Stimulated activated CD8-positive, alpha-beta memory T cell treated with anti-CD3 and anti-CD28 coated beads, Interleukin-7, amount 100 ng/mL, for 4 hours (primary cell): ENCODE measurements at places on chromosomes 5 and 9.

DNA sequence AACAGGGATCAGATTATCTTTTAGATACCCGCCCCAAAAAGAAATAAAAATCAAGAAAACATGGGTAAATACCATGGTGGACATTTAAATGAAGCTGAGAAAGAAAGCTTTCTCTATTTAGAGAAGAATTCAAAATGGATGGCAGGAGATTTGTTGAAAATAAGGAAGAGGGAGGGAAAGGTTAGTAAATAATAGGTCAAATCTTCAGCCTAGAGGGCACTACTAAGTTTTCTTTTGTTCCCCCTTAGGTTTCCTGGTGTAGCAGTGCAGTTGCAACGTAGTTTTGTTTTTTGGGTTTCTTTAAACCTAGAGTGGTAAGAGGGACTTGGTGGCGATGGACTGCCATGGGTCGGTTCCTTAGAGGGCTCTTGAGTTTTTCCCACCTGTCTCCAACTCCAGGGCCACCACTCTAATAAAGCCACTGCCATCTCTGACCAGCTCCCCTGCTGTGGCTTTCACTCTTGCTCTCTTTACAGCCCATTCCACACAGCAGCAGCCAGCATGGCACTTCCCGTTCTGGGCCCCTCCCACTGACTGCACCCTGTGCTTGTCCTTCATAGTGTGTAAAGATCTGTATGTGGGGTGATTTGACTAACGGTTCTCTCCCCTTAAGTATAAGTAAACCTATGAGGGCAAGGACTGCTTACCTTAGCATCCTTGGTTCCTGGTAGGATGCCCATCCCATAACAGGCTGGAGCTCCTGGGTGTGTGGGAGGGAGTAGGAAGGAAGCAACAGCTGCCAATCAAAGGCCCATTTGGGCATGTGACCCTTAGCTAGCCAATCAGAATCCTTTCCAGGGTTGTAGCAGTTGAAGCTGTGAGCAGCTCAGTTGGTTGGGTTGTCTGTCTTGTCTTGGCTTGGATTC is 118.3 kb downstream of the SLC1A3 start:
- DNase-seq, result no peak

DNA sequence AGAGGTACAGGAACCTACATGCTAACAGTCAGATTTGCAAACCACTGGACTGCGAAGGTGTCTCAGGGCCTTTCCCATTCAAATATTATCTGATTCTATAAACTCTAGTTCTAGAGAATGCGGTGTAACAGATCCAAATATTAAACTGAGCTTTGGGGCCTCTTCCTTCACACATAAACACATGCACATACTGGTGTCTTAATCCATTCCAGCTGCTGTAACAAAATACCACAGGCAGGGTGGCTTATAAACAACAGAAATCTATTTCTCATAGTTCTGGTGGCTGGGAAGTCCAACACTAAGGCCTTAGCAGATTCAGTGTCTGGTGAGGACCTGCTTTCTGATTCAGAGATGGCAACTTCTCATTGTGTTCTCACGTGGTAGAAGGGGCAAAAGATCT is 30.2 kb downstream of the RETREG1 start:
- DNase-seq, result no peak

DNA sequence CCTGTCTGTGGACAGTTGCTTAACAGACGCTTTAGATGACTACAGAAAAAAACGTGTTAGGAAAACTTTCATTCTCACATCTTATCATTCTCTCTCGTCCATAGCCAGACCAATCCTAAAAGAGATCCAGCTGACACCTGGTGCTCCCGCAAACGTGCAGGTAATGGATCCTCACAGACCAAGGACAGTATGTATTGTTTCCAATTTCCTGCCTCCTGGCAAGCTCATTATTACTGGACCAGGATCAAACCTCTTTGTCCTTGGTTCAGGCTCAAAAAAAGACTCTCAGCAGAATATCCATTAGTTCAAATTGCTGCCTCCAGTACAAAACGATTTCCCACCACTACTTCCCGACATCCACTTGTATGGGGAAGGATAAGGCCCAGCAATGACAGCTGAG is 62.4 kb downstream of the SERINC5 start:
- no peak for DNase-seq

DNA sequence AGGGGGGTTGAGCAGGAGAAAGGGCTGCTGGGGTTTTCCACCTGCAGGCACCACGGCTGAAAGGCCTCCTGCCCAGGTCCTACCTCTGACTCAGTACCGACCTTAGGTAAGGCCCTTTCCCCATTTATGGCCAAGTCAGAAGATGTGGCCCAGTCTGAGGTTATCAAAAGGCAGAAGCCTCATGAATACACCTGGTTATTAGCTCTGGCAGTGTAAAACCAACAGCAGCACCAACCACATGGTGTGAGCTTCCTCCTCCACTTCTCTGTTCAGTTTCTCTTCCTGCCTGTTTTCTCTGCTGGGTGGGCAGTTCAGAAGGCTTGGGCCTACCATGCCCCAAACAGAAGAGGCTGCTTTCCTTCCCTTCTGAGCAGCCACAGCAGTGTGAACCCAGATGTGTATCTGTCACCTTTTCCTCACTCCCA is 86.9 kb downstream of the UGCG start:
- no peak for DNase-seq

DNA sequence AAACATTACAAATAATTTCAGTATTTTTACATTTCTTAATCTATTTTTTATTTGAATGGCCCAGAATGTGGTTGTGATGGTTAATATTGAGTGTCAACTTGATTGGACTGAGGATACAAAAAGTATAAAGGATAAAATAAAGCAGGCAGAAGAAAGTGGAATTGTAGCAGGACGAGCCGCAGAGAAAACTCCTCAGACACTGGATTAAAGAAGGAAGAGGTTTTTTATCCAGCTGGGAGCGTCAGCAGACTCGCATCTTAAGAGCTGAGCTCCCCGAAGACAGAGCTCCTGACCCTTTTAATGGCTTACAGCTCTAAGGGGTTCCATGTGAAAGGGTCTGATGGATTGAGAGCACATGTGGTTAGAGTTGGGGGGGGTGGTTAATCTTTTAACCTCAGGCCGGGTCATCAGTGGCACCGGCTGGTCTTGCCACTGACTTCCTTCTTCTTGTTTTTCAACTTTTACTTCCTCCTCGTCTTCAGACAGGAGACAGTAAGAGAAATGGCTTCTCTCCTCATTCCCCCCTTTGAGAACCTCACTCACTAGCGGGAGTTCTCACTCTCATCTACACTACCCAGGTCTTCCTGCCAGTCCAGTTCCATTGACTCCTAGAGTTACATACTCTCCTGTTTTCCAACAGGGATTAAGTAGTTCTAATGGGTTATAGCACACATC is 80.0 kb downstream of the TMEM161B start:
- no peak for DNase-seq

DNA sequence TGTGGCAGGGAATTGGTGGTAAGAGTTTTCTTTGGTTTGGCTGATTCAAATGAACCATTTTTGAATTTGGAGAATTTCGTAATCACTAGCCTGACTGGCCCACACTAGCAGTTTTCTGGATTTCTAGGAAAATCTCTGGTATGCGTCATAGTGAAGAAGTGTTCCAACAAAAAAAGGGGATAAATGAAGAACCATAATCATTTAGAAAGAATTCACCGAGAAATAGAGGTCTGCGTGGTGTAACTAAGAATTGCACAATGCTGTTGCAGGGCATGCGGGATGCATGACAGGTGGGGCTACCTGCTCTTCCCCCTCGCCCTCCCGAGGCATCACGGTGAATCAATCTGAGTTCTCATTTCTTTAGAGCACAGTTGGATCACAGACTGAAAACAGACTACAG is 232.3 kb upstream of the PAPPA start:
- DNase-seq, result no peak

DNA sequence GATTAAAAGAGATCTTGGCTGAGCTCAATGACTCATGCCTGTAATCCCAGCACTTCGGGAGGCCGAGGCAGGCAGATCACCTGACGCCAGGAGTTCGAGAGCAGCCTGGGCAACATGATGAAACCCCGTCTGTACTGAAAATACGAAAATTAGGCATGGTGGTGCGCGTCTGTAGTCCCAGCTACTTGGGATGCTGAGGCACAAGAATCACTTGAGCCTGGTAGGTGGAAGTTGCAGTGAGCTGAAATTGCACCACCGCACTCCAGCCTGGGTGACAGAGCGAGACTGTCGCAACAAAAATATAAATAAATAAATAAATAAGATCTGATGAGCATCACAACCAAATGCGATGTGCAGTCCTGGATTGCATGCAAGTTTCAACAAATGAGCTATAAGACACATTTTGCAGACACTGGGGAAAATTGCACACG is 8.7 kb upstream of the ENG start:
- DNase-seq, result no peak

DNA sequence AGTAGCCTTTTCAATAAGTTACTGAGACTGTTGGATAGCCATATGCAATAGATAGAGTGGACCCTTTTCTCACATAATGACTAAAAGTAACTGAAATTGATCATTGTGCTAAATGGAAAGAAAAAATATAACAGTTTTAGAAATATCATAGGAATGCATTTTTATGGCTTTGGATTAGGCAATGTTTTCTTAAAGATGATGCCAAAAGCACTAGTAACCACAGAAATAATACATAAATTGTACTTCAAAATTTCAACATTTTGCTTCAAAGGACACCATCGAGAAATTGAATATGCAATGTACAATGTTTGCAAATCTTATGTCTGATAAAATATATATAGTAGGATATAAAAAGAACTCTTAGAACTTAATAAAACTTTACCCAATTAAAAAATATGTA is 1267.5 kb upstream of the CDH9 start:
- DNase-seq, result no peak

GRCh38 chr9:129570450-129571297 is 50.2 kb downstream of the C9orf50 start:
- no peak for DNase-seq

GRCh38 chr5:136246122-136246521 is 53.2 kb upstream of the SMIM32 start:
- no peak for DNase-seq

GRCh38 chr5:98482321-98483300 is 290.9 kb upstream of the RGMB start:
- DNase-seq, result no peak

GRCh38 chr5:111806156-111806555 is 49.2 kb upstream of the NREP start:
- DNase-seq, result no peak

- no peak for DNase-seq
Observed at GRCh38 chr9:136671646-136672430, 9.1 kb downstream of the EGFL7 start.
